ENCODE measurements at places on chromosomes 13 and 19.
A peak's percentile ranks its signal among the peaks of the same experiment; 100 is the strongest.

DNA sequence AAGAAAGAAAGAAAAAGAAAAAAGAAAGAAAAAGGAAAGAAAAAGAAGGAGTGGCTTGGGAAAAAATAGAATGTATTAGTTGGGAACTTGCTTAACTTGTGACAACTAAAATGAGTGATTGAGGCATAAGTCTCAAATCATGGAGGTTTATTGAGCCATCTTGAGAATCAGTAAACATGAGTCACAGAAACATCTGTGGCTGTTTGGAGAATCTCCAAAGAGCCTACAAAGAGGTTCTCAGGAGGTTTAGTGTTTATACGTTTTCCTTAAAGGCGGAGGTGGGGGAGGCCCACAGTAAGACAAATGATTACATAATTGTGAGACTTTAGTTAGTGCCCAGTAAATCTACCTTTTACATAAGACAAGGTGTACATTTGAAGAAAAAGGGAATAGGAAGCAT is 38.6 kb downstream of the WDR87 start:
- DNase-seq, result no peak

- no peak for DNase-seq
Measured at GRCh38 chr19:45035755-45036154, 3.1 kb upstream of the CLASRP start.

GRCh38 chr19:13228561-13228960 is 78.3 kb downstream of the IER2 start:
- DNase-seq, result no peak

DNA sequence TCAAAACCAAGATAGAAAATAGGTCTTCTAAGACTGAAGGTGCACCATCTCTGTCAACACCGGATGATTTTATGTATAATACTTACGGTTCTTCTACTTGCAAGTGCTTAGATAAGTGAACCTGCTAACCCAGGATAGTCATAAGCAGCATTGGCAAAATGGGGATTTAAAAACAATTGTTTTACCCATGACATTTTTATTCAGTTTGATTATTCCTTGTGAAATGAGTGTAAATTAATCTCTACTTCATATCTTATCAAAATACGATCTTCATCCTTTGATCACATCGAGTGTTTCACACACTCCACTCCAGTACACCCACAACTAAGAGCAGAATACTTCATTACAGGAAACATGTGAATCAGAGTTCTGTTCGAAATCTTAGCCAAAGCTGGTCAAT is 23.0 kb upstream of the MTRF1 start:
- no peak for DNase-seq

GRCh38 chr13:37959284-37959683 is 89.7 kb upstream of the TRPC4 start:
- DNase-seq, result no peak

DNA sequence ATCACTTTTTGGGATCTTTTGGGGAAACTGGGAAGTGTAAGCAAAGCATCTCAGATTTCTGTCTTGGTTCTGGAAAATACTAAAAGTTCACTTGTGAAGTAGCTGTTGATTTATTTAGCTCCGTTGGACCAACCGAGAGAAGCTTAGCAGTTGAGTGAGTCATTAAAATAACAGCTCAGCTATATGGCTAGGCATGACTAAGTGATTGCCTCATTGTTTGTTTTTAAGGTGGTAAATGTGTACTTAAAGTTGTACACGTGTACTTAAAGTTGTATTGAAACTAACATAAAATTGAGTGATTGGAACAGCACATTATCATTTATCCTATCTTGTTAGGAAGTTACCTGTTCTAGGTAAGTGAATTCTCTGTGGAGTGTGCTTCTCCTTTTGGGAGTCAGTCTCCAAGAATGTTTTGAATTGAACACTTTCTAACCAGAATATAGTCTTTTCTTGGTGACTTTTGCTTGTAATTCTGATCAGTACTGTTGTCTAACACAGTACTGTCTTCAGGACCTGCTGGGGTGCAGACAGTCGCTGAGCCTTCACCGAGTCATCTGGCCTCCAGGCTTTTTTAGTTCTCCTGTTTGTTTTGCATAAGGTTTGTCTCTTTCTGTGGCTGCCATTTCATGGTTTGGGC is 2.9 kb upstream of the DCUN1D2 start:
- DNase-seq, result peak; percentile 90

DNA sequence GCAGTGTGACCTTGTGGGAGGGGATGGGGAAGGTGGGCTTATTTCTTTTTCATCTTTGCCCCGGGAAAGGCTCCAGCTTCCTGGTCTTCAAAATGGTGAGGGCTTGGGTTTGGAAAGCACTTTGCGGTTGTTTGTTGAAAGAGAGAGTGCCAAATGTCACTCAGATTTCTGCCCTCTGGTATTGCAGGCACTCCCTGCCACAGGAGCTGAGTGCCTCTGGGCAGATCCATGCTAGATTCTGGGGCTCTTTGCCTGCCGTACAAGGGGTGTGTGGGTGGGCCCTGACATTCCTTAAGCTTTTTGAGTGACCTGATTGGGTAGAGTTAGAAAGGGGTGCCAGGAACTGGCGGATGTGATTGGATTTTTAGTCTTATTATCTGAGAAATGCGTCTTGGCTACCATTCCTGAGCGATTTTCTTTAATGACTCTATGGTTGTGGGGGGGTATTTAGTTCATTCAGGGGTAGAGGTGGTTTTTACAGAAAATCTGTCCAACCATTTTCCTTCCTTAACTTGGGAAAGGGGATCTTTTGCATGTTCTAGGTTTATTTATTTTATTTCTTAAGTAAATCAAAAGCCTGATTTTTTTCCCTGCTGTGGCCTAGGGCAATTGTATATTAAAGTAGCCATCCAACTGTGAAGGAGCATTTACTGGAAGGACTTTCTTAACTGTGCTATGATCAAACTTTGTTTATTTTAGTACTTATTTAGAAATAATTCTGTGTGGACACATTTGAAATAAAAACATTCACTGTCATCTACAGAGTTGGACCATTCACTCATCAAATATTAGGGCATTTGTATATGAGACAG is 3.2 kb downstream of the ARHGAP35 start:
- DNase-seq, result no peak

GRCh38 chr19:3604987-3605343 is 1.7 kb downstream of the TBXA2R start:
- DNase-seq, result no peak

- no peak for DNase-seq
Measured at GRCh38 chr13:99636728-99637353, 135.6 kb downstream of the TM9SF2 start.
